ENCODE measurements at places on chromosomes 4 and X.

- no peak for DNase-seq
Measured at GRCh38 chr4:107791902-107792301, 32.8 kb upstream of the SGMS2 start.

DNA sequence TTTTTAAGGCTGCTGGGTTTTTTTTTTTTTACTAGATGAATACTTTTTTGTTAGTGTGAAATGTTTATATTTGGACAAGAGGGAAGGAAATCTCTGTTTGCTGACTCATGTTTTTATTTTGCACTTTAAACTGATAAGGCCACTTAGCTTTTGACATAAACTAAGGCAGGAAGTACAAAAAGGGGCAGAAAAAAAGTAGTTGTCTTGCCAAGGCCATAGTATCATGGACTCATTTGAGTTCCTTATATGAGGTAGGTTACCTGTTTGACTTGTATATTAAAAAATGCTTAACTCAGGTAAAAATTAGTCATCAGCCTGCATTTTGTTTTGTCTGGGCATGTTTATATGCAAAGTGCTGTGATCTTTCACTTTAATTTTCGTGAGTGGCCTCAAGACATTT lies 26.0 kb downstream of the SMAD1 start:
- no peak for DNase-seq

- no peak for DNase-seq
Measured at GRCh38 chrX:75303795-75304194, 29.9 kb downstream of the UPRT start.

DNA sequence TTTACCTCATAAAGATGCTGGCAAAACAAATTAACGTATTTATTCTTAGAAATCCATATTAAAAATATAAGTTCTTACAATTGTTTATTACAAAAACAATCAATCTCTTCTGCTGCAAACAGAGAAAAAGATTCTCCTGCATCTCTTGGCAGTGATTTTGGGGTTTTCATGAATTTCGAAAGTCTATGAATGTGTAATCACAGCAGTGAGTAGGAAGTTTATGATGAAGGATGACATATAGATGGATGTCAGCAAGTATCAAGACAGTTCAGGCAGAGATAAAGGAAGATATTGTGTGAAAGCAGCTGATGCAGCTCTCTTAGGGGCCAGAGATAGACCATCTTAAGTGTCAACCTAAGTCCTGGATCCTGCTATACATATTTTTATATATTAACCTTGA lies 196.9 kb upstream of the BANK1 start:
- DNase-seq = no peak

DNA sequence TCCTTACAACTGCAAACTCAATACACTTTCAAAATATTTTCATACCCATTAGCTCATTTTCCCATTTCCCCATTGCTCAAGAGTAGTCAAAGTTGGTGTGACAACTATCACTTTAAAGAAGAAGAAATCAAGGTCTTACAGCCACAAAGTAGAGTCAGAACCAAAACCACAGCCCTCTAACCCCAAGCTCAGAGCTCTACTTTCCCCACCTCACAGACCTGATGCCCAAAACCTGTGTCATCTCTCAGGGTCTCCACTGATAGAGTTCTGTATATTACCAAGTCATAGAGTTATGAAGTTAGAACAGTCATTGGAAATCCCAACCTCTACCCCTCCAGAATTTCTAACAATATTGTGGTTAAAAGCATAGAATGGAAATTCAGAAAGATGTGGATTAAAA lies 505.8 kb downstream of the RAB28 start:
- no peak for DNase-seq

- no peak for DNase-seq
Measured at GRCh38 chrX:13263560-13264251, 56.1 kb downstream of the ATXN3L start.

- DNase-seq = peak; percentile 27
Measured at GRCh38 chr4:41418444-41418843, 119.5 kb upstream of the LIMCH1 start.

DNA sequence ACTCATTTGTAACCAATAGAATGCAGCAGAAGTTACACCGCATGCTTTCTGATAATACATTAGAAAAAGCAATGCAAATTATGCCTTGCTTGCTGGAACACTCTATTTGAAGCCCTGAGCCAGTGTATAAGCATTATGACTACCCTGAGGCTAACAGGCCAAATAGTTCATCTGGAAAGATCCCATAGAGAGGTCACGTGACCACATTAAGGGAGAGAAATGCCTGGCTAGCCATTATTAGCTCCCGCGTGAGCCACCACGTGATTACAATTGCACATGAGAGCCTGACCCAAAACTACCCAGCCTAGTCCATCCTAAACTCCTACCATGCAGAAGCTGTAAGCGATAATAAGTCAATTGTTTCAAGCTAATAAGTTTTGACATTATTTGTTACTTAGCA lies 472.9 kb upstream of the GALNTL6 start:
- peak; percentile 61 for DNase-seq

GRCh38 chrX:19870710-19871490 lies 16.5 kb downstream of the SH3KBP1 start:
- no peak for DNase-seq

Data from testis (tissue), 5 donors.